ENCODE measurements at places on chromosomes 7 and 10.

- DNase-seq = no peak
These were observed 78.7 kb downstream of the DNAJB6 start for GRCh38 chr7:157415486-157415885.

DNA sequence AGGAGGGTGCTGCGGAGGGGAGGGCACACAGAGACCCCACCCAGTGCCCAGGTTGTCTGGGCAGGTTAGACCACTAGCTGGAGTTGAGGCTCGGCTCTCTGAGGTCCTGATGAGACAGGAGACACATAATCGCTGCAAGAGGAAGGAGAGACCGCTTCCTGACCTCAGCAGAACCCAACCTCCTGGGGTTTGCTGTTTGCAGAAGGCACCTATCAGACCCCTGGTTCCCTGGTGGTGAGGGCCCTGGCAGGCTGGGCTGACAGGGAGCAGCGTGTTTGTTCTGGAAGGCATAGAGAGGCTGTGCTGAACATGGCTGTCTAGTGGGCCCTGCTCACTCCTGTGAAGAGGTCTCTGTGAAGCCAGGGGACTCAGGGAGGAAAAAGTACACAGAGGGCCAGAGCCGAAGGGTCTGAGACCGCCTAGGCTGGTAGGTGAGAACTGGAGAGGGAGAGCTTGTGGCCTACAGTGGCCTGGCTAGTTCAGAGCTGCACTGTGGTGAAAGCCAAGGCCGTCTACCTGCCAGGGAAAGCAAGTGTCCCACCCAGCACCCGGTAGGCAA, 39.4 kb upstream of the NPFFR1 start:
- DNase-seq = no peak

DNA sequence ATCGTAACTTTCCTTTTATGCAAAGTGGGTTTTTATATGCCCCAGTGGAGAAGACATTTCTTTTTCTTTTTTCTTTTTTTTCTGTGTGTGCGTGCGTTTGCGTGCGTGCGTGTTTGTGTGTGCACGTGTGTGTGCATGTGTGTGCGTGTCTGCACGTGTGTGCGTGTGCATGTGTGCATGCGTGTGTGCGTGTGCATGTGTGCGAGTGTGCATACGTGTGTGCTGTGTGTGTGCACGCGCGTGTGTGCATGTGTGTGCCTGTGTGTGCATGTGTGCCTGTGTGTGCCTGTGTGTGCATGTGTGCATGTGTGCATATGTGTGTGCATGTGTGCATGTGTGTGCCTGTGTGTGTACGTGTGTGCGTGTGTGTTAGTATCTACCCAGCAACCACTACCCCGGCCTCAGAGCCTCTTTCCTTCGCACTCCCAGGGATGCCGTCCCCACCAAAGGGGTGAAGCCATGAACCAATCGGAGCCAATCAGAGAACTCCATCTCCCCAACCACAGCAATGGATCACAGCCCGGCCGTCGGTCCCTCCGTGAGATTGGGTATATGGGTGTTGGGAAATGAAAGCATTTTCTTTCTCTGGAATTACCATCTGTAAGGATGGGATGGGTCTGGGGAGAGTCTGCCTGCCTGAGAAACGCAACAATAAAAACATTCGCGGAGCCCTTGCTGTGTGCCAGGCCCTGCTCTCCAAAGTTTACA, 92.3 kb downstream of the ELFN1 start:
- DNase-seq = no peak

DNA sequence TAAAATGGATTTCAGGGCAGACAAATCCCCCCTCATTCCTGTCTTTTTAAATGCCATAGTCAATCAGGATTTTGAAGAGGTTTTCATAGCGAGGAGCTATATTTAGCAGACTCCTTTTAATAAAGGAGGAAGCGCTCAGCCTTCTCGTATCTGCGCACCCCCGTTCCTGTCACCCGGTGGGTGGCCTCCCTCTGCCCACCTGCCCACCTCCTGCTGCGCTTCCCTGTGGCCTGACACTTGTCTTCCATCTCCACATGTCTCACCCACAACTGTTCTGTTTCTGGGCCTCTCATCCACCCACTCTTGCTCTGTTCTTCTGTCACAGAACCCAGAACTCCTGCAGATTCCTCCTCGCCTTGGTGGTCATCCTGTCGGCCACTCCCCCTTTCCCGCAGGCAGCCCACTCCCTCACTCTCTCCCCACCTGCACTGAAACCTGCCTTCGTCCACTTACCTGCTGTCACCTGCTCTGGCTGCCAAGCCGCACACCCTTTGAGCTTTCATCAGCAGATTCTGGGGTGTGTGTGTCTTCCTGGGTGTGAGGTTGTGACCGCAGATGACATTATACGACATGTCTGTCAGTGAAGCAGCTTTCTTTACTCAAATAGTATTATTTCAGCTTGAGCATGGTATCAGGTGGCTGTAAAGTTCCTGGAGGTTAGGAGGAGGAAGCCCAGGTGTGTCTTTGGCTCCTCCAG, 163.5 kb upstream of the AGK start:
- no peak for DNase-seq

DNA sequence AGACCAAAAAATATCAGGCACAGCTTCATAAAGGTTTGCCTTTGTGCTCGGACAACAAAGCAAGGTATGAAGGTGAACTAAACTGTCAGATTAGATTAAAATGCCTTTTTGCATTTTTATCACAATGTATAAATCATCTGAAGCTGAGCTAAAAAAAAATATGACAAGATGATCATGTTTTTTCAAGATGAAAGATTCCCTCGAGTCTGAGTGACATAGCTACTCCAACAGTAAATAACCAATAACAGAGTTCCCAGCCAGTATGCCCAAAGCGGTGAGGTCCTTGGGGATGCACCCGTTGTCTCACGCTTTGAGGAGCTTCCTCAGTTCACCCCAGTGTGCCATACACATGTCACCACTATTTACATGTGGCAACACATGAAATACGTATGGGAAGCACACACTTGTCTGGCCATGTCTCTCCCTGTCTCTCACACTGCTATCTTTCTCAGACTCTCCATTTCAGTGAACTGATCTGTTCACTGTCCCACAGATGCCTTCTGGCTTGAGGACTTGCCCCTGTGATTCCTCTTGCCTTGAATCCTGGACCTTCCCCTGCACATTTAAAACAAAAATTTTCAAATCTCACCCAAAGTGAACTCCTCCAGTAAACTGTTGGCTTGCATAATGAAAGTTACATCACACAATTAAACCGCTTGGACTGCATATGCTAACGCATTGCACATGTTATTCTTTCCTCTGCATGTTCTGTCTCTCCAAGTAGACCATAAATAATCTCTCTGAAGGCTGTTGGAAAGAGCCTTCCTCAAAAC, 2.6 kb upstream of the PIK3CG start:
- DNase-seq = no peak

Measured in T-helper 1 cell (primary cell).